Panc1 (cell line): ENCODE measurements at places on chromosomes 2 and 18. TPM values are rescaled to one million over a fixed set of nuclear protein-coding genes. Genes with fewer than 3 reads are reported as not detected.

DNA sequence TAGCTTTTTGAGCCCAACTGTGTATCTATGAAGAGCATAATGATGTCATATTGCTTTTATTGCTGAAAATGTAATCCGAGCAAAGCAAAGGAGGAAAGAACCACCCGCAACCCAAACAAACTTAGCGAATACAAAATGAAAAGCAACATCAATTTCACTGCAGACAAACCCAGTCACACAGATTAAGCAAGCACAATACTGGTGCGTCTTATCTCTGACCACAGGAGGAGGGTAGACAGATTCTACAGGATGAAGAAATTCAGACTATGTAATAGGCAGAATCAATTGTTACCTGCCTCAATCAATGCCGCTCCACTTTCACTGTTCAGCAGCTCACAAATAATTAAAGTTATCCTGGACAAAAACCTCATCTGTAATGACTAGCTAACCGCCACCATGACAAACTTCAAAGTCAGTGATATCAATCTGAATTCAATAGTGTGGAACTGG is 115.5 kb upstream of the SP3 start:
- no peak for DNase-seq

GRCh38 chr2:128375454-128375853 is 56.8 kb upstream of the HS6ST1 start:
- DNase-seq = no peak

GRCh38 chr2:133956434-133956935 is 297.4 kb upstream of the MGAT5 start:
- DNase-seq = no peak

ADCYAP1 gene
- total RNA-seq = not detected

DNA sequence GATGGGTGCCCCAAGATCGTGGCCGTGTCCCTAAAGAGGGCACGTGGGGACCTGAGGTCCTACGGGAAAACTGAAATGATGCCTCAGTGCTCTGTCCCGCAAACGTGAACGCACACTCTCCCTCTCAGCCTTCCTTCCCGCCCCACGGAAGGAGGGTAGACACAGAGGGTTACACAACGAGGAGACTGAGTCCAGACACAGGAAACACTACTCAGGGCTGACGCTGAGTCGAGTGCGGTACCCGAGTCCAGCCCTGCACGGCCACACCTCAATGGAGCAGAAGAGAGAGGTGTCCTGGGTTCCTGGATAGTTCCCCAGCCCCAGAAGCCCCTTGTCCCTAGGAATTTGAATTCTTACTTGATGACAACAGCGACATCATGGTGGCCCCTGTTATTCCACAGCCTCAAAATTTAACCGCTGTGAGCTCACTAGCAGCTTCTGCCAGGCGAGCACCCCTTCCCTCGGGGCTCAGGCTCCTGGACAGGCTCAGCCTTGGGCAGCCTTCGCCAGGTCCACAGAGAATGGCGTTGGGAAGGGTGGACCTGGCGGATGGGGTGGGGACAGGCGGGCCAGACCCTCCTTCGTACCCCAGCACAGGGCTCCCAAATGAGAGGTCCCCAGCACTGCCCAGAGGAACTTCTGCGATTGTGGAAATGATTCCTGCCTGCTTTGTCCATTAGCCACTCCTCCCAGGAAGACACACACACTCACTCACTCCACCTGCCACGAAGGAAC is 980 bp upstream of the RNPEPL1 start:
- DNase-seq = no peak

PROKR1 gene
- total RNA-seq = not detected

SLC14A1 gene
- total RNA-seq = 1.2 TPM

DNA sequence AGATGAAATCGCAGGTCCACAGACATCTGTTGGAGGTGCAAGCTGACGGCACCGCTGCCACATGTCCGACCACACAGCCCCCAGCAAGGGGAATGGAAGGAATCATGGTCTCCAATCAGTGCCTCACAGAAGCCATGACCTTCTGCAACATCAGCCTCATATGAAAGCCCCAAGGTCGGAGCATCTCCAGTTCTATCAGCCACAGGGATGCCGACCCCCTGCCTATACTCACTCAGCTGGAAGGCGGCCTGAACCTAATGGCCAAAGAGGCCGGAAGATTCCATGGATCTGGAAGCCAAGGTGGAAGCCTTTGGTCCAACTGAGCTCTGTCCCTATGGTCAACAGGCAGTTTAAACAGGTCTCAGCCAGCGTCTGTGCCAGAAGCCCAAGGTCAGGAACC is 278.8 kb downstream of the TNS1 start:
- no peak for DNase-seq

- no peak for DNase-seq
These were observed 241.4 kb downstream of the CDH20 start for GRCh38 chr18:61574665-61575064.

GRCh38 chr2:239382384-239382880 is 18.4 kb downstream of the HDAC4 start:
- no peak for DNase-seq

ABCA12 gene
- total RNA-seq = 0.03 TPM

CIDEA gene
- not detected for total RNA-seq

- DNase-seq = no peak
These were observed 12.7 kb upstream of the NOSTRIN start for GRCh38 chr2:168789776-168790175.

DNA sequence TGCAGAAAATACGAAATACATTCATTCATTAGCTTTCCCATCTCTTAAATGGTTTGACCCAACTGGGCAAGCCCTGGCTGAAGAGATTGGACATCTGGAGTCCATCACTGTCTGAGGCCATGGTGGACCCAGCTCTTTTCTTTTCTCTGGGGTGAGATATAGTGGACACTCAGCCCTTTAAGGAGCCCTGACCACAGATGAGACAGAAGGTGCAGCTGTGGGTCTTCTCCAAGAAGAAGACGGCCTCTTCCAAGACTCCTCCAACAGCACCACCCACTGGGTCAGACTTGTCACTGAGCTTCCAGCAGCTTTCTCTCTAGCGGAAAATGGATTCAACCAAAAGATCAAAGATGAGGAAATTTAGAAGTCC is 27.2 kb downstream of the TWIST2 start:
- no peak for DNase-seq
